ENCODE measurements at places on chromosomes 16 and 17. TPM values are rescaled to one million over a fixed set of nuclear protein-coding genes. Genes with fewer than 3 reads are reported as not detected.

DNA sequence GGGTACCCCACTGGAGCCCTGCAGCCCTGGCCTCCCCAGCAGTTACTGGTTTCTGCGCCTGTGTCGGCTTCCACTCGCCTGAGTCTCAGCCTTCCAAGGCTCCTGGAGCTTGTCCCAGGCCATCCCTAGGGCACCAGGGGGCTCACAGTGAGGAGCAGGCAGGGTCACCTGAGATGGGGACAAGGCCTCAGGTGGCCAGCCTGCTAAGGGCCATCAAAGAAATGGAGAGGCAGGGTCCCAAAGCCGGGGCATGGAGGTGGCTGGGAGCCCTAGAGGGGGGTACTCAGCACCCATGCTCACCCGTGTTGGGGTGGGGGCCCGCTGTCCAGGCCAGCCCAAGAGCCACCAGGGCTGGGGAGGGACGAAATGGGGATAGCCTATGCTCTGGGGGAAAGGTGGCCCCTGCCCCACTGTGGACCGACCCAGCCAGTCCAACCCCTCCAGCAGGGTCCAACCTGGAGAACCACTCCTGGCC is 1.3 kb downstream of the FASN start:
- no peak for DNase-seq

- DNase-seq, result no peak
Observed at GRCh38 chr17:78038748-78039288, 80.3 kb downstream of the TNRC6C start.

DNA sequence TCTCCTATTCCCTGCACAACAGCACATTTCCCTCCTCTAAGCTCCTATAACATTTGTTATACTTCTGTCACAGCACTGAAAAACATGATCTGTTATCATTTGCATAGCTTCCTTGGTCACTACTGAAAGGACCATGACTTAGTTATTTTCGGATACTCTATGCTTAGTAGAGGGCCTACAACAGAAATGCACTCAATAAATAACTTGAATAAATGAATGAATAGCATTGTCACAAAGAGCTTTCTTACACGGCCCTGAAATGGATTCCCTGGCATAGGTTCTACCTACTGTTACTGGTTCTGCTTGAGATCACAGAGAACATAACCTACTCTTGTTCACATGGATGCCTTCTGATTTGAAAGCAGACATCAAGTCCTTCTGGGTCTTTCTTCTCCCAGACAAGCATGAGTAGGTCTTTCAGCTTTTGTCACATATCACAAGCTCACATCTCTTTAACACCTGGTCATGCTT is 41.6 kb downstream of the MYO1D start:
- no peak for DNase-seq

DNA sequence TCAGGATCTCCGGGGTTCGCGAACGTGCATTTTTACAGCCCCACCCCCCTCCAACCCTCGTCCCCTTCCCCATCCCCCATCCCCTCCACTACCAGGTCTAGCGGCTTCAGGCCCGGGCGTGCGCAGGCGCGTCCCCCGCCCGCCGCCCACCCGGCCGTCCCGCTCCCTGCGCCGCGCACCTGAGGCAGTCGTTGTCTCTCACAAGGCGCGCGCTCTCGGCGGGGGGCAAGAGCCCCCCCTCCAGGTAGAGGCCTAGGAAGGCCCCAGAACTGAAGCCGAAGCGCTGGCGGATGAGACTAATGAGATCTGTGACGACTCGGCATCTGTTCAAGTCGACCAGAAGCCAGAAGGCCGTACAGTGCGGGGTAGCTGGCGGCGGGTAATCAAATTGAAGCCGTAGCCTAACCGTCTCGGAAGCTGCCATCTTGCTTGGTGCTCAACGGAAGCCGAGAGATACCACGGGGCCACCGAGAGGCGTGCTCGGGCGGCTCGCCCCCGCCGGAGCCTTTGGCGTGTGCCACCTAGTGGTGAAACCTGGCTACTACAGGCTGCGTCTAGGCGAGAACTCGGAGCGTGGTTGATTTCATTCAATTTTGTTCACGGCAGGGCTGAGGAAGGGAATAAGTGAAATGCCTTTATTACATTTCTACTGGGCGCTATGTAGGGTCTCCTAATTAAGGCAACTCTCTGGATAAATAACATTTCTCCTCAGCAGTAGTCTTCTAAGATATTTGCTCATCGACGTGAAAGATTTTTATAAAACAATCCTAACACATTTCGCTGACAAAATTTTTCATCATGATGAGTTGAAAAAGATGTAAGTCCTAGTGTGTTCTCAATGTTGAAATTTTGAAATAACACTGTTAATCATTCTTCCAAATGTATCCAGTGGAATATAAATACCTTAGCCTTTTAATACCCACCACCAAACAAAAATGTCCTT is at the start of gene COIL:
TSS of gene COIL (minus strand) at position 455 of the 943 bp plus-strand sequence. CDS start at position 424, 31 bp downstream.
- peak; percentile 89 for DNase-seq

- DNase-seq, result no peak
Observed at GRCh38 chr16:30782486-30783279, 4.3 kb downstream of the ZNF629 start.

GRCh38 chr16:12771341-12771798 is 32.3 kb downstream of the CPPED1 start:
- DNase-seq, result no peak

DNA sequence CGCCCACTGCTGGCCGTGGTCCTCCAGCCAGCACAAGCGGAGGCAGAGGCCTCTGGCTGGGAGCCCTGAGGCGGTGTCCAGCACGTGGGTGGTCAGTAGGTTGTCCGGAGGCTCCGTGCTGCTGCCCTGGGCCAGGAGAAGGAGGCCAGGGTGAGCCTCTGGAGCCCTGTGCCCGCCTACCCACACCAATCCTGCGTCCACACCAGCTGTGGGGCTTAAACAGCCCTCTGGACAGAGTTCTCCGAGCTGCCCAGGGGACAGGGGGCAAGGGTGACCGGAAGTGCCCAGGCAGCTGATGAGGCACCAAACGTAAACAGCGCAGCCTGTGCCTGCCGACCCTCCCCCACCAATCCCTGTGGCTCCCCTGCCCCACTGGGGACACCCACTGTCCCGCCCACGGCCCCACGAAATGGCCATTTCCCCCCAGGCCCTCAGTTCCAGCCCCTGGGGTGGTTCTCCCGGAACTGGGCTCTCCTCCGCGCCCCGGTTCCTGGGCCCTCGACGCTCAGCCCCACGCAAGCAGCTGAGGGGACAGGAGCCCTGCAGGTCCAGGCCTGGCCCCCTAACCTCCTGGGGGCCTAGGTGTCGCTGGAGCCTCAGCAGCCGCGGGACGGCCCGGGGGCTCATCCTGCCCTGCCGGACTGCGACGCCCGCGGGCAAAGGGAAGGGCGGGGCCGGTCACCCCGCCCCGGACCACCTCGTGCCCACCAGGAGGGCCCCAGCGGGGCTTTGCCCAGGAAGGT is 27.9 kb upstream of the DBNDD1 start:
- DNase-seq, result peak; percentile 52

DNA sequence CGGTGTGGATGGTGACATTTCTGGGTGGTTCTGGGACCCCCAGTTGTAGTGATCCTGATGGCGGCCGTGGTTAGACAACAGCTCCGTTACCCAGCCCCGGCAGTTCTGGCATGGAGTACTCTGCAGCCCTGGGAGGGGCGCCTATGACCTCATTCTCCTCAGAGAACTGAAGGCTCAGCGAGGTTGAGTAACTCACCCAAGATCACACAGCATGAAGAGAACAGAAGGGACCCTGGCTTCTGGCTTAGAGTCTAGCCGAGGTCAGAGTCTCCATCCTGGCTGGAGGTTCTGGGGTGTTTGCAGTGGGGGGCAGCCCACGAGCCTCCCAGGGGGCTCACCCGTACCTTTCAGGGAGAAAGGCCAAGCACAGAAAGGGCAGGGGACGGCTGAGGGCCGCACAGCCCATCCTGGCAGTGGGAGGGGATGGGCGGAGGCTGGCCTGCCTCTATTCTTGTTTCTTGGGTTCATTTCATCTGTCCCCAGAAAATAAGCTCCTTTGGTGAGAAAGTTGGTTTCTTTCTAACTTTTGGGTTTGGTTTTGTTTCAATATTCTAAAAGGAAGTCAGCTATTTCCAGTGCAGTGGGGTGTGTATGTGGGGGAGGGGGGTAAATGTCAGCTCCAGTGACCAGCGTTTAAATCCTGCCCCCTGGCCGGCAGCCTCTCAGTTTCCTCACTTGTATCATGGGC is 13.2 kb downstream of the ZFPM1 start:
- DNase-seq, result no peak

GRCh38 chr16:75938818-75939217 is 212.5 kb upstream of the CPHXL start:
- DNase-seq, result no peak

The C17orf78 gene
- polyA plus RNA-seq, result 0.14 TPM

GRCh38 chr17:1648963-1649843 is 463 bp downstream of the RILP start:
- peak; percentile 95 for DNase-seq
